ENCODE measurements at places on chromosomes 2 and 18.

- no peak for DNase-seq
Observed at GRCh38 chr2:21268878-21269224, 145.1 kb downstream of the TDRD15 start.

DNA sequence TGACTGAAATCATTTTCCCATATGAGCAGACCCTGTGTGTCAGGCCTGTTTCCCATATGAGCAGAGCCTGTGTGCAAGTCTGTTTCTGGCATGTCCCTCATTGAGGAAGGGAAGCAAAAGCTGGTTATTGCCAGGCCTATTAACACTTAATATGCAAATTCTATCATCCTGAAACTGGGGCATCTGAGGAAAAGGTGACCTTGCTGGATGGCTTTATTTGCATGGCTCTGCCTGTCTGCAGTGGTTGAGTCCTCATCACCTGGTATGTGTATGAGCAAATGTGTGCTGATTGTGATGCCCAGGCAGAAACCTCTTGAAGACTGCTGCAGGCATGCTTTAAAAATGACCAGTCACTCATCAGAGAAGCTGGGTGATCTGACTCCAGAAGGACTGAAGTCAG is 31.2 kb downstream of the EIF4E2 start:
- no peak for DNase-seq

DNA sequence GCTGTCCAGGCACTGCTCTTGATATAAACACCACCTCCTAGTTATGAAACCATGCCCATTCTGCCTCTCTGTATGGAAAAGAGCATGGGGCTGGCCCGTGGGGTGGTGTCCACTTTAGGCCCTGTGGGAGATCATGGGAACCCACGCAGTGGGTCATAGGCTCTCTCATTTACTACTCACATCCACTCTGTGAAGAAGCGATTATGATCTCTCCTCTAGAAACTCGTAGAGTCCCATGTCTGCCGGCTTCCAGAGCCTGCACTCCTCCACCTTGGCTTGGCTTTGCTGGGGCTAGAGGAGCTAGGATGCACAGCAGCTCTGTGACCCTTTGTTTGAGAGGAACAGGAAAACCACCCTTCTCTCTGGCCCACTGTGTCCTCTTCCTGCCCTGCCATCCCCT is 15.9 kb downstream of the EMX1 start:
- DNase-seq, result no peak

DNA sequence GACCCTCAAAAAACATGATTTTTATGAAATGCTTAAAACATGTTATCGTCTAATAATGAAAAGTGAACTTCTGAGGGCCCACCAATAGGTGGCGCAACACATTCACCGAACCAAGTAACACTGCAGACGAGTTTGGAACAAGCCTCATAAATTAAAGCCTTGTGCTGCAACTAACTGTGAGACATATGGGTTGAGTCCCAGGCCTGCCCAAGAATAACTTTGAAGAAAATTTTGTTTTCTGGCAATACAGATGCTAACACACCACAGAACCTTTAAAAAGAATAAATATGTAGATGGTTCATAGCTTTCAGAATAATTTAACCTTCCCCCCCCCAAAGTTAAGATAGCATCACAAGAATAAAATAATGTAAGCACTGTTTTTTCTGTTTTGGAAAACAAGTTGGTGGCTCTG is 285.9 kb downstream of the RNF144A start:
- peak; percentile 64 for DNase-seq

- DNase-seq, result no peak
Observed at GRCh38 chr2:96201338-96201737, 7.3 kb downstream of the STARD7 start.

GRCh38 chr2:106572541-106573450 is 85.6 kb downstream of the CD8B2 start:
- DNase-seq, result peak; percentile 12
